ENCODE measurements at places on chromosomes 2 and 18. TPM values are rescaled to one million over a fixed set of nuclear protein-coding genes. Genes with fewer than 3 reads are reported as not detected.

HOXD8 gene
- total RNA-seq: not detected

RAB27B gene
- total RNA-seq: 0.77 TPM

STPG4 gene
- total RNA-seq: 0.33 TPM

GYPC gene
- total RNA-seq: 135 TPM

RFTN2 gene
- total RNA-seq: 10.2 TPM

CCDC74A gene
- total RNA-seq: 5.9 TPM

CHRND gene
- total RNA-seq: not detected

DCC gene
- total RNA-seq: not detected

Measured in fibroblast of lung (primary cell).